GF-D8 (cell line): ENCODE measurements at places on chromosomes 2 and 18.
A peak's percentile ranks its signal among the peaks of the same experiment; 100 is the strongest.

DNA sequence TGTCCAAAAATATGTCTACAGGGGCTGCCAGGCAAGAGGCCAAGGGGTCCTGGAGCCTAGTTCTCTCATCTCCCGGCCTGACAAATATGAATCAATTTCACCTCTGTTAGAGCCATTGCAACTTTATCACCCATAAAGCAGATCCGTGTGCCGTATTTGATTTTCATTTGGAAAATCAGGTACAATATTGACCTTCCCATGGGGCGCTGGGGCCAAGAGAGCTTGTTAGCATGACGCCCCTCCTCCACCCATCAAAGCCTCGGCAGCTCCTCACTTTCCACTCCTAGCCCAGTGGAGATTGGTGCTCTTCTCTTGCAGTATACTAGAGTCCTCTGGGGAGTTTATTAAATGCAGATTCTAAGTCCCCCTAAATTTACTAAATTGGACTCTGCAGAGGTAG is 96.8 kb downstream of the CAPN13 start:
- no peak for DNase-seq

DNA sequence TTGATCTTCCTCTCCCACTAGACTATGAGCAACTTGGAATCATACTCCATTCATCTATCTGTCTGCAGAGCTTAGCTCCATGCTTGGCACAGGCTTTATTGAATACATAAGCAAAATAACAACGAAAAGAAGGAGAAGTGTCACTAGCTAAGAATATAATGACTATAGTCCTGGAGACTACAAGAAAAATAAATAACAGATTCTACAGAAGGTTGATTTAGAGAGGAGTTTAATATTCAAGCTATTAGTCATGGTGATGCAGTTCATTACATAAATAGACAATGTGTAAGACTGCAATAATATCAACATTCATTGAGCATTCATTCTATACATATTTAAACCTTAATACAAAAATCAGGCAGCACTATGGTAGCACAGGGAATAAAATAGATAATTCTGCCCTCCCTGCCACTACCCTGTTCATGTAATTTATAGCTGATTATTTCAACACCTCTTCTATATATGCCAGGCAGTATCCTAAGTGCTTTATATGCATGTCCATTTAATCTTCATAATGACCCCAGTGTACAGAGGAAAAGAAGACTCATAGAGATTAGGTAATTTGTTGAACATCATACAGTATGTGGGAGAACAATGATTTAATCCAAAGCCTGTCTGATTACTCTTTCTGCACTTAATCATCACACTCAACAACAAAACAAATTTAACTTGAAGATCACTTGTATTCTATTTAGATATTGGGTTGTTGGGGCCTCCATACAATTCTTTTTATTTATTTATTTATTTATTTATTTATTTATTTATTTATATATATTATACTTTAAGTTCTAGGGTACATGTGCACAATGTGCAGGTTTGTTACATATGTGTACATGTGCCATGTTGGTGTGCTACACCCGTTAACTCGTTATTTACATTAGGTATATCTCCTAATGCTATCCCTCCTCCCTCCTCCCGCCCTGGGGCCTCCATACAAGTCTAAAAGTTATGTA is 165.3 kb downstream of the RNF152 start:
- DNase-seq, result no peak

DNA sequence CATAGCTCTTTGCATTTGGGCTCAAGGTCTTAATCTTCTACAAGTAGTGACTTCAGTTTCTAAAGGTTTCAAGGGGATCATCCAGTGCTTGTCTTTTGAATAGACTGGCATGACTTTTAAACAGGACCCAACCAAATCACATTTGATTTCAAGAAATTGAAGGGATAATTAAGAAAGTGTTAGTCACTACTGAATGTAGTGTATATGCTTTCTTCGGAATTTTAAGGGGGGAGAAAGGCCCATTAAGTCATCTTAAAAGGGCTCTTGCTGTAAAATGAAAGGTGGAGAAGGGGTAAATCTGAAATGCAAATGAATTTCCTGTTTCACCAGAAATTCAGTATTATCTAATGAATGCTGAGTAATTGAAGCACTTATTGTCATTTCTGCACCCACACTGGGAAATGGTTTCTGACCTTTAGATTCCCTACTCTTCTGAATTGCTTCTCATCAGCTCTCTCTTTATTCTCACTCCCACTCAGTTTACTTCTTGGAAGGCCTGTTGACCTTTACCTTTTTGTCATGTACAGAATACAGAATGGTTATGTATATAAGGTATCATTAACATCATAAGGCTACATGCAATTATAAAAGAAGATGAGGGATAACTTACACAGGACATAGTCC is 241.4 kb downstream of the SLC8A1 start:
- no peak for DNase-seq

DNA sequence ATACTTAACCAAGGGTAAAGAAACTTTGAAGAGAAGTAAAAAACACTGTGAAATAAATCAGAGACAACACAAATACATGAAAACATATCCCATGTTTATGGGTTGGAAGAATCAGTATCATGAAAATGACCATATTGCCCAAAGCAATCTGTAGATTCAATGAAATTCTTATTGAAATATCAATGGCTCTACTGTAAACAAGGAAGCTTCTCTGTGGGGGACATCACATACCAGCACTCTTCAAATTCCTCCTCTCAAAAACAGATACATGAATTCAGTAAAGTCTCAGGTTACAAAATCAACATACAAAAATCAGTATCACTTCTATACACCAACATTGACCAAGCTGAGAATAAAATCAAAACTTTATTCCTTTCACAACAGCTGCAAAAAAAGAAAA is 63.5 kb upstream of the CNTNAP5 start:
- no peak for DNase-seq

GRCh38 chr18:7592305-7593071 is 25.4 kb downstream of the PTPRM start:
- no peak for DNase-seq

DNA sequence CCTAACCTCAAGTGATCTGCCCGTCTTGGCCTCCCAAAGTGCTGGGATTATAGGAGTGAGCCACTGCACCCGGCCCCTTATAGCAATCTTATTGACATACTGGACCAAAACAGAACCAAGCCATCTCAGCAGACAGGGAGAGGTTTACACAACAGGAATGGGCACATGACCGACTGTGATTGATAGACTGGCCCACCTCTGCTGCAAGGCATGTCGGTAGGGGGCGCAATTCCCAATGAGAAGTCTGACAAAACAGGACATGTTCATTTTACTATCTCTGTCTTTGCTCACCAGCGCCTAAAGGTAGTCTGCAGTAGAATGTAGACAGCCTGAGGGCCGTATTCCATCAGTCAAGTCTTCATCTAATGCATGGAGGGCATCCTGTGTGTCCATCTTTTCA is 2.0 kb downstream of the LYPD6B start:
- DNase-seq, result no peak

GRCh38 chr2:11430729-11431128 is 35.2 kb downstream of the E2F6 start:
- no peak for DNase-seq

GRCh38 chr2:54725343-54726099 is 2.1 kb downstream of the EML6 start:
- no peak for DNase-seq

- no peak for DNase-seq
These were observed 995 bp downstream of the MBD5 start for GRCh38 chr2:148021886-148022285.

GRCh38 chr2:84833481-84834150 is 47.3 kb downstream of the TRABD2A start:
- no peak for DNase-seq

- no peak for DNase-seq
These were observed 6.4 kb downstream of the SH3YL1 start for GRCh38 chr2:257429-257828.

- no peak for DNase-seq
These were observed 82.0 kb downstream of the MTCL1 start for GRCh38 chr18:8787371-8787670.

DNA sequence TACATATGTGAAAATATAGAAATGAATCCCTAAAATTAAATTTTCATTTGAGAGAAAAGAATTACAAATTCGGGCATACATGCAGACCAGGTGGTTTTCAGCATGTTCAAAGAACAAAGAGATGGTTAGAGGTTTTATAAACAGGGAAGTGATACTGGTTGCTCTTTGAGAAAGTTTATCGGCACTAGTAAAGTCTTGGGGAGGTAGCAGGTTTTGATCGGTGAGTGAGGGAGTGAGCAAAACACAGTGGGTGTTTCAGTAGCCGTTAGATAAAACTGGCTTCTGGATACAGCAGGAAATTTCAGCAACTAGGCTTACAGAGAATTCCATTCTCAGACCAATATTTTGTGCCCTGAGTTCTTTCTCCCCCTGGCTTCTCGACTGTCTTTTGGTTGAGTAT is 51.1 kb downstream of the DSC3 start:
- no peak for DNase-seq

- no peak for DNase-seq
These were observed 96.2 kb downstream of the GALNT3 start for GRCh38 chr2:165697748-165698443.

- DNase-seq, result no peak
These were observed 27.3 kb downstream of the ZAP70 start for GRCh38 chr2:97740590-97741182.

DNA sequence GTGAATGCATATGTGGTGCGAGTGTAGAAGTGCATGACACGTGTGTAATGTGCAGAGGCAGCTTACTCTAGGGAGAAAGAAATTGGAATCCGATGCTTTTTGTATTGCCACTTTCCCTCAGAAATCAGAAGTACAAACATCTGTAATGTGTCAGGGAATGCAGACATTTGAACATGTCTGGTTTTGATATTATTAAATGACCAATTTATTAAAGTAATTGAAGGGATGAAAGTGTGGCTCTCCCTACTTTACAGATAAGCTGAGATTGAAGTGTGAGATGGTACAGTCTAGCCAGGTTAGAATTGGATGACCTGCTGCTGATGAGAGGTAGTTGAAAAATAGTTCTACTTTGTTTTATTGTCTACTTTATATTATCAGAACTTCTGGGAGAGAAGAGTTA is 74.5 kb upstream of the NT5C1B start:
- DNase-seq, result no peak

GRCh38 chr2:168087401-168087800 is 160.0 kb downstream of the STK39 start:
- DNase-seq, result no peak

- no peak for DNase-seq
These were observed 57.3 kb downstream of the BAZ2B start for GRCh38 chr2:159559034-159559433.

DNA sequence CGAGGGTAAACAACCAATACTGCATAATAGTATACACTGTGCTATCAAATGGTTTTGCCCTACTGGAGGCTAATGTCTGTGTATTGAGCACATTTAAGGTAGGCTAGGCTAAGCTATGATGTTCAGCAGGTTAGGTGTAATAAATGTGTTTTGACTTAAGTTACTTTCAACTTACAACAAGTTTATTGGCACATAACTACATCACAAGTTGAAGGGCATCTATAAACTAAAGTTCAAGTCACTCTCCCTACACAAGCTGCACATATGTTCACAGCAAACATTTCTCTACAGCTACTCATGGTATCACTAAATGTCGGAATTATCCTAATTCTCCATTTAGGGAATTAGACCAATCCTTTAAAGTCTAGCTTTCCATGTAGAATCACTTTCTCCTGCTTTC is 11.4 kb downstream of the ARL5A start:
- DNase-seq, result no peak

DNA sequence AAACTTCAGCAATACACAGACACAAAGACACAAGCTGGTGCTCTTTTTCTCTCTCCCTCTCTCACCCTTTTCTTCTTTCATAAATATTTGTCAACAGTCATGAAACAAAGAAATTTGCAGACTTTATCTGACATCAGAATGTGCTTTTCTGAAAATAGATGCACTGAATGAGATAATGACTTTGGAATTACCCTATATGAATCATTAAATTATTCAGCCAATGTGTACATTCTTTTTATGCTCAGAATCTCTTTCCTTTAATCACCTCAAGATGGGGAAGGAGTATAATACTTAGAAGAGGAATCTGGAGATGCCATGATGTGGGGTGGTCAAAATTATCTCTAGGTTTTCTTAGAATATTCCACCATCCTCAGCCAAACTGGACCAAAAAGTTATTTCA is 289.9 kb downstream of the LRRTM1 start:
- no peak for DNase-seq

DNA sequence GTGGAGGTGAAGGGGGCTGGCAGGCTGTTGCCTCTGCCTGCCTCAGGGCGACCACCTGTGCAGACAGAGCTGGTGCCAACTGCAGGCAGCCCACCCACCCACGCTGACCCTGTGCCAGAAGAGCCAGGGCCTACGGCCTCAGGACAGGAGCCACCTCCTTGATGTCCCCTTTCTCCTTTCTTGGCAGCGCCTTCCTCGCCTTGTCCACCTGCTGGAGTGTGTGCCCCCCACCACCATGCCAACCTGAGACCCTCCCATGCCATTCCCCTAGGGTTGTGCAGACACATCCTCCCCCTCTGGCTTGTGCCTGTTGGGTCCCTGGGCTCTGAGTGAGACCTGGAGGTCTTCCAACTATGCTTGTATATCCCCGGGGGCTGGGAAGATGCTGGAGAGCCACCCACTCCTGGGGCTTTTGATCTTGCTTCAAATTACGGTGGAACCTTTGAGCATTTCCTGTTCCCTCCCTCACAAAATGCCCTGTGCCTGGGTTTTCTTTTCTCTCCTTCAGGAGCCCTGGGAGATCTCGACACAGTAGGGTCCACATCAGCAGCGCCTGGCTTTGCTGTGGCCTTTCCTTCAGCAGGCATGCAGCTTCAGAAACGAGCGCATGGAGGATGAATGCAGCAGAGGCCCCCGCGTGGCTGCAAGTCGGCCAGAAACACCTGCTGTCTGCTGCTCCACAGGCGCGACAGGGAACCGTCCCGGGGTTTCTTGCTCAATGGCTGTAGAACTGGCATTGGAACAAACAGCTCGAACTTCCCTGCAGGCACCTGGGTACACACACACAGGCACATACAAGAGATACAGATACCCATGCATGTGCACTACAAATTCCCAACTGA is 65.9 kb upstream of the SH3RF3 start:
- no peak for DNase-seq

- DNase-seq, result no peak
These were observed 301.3 kb upstream of the RAB12 start for GRCh38 chr18:8307960-8308359.

- DNase-seq, result no peak
These were observed 59.3 kb downstream of the CRACDL start for GRCh38 chr2:98876741-98877140.

DNA sequence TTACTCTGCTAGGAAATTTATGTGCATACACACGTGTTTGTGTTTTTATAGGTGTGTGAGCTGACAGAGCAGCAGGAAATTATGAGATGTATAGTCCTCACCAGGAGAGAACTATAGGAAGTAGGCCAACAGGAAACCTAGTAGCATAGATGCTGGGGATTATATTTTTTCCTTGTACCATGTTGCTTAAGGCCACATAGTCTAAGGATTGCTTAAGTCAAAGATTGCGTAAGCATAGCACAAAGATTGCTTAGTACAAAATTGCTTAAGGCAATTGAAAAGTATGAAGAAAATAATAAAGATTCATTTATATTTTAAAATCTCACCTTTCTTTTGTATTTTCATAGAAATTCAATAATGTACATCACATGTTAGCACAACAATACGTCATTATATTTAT is 18.7 kb upstream of the CCDC102B start:
- DNase-seq, result peak; percentile 73
